Activated T-helper 17 cell treated with anti-CD3 and anti-CD28 coated beads, Interleukin-2, amount 50 U/mL, for 72 hours (primary cell): ENCODE measurements at places on chromosomes 7 and 10. TPM values are rescaled to one million over a fixed set of nuclear protein-coding genes. Genes with fewer than 3 reads are reported as not detected.

ZNF736 gene
- total RNA-seq, result 22.8 TPM

TMEM130 gene
- total RNA-seq, result not detected

OR2A12 gene
- not detected for total RNA-seq

RARRES2 gene
- not detected for total RNA-seq

TRPV5 gene
- not detected for total RNA-seq

GPC2 gene
- total RNA-seq, result 2.8 TPM

ADRB1 gene
- total RNA-seq, result not detected

TBC1D12 gene
- 1.6 TPM for total RNA-seq

NKX1-2 gene
- total RNA-seq, result not detected

CYP3A7 gene
- not detected for total RNA-seq

LIPN gene
- total RNA-seq, result not detected

OR13A1 gene
- not detected for total RNA-seq

- no peak for ATAC-seq
Observed at GRCh38 chr7:129993275-129993674, 40.5 kb upstream of the UBE2H start.

DNA sequence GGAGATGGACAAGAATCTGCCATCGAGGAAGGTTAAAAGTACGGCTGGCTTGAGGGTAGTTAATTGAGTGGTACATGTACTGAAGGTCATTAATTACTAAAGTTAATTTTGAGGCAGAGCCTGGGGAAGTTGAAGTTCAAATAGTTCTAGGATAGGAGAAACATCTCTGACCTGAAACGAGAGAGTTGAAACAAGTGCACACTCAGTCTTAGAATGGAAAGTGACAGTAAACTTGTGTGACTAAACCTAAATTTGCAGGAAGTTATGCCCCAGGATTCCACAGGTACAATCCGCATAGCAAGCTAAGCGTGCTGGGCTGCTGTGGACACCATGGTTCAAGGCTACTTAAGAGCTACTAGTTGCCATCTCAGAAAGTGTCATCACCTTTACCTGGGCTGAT is 209.9 kb downstream of the CHCHD3 start:
- no peak for ATAC-seq

- ATAC-seq, result no peak
Observed at GRCh38 chr7:84462259-84462658, 267.7 kb upstream of the SEMA3A start.

DNA sequence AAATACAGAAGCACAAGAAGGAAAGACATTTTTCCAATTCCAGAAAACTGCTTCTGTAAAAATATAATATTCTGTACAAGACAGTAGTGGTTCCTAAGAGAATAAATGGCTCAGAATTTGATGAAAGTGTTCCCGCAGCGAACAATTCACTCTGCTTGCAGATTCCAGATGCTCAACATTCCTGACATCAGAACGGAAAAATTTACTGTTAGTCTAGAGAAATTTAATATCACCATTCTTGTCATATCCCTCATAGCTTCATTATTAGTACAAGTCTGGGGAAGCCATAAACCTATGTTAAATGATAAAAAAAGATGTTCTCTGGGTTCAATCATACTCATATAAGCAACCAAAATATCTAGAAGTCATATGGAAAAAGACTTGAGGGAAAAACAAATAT is 83.6 kb downstream of the MPP7 start:
- no peak for ATAC-seq

DNA sequence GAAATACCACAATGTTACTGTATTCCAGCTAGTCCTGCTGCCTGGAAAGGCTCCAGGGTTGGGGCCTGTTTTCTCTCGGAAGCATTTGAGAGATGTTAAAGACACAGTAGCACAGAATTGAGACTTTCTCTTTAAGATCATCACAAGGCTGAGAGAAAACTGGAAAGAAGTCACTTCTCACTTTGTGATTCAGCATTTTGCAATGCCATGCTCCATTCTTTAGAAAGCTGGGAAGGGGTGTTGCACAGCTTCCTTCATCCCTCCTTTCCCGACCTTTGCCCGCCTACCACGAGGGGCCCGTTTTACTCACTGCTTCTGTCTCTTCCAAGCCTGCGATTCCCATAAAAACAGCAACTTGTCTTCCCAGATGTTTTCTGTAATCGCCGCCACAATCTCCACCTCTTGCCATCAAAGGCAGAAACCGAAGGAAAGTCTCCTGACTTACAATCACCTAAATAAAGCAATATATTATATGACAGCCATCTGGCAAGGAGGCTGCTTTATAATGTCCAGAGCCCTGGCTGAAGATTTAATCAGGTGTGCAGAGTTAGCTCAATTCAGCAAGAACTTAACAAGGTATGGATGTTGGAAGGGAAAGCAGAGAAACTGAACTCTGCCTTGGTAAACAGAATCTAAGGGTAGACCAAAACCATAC is 18.9 kb downstream of the NOD1 start:
- no peak for ATAC-seq

GRCh38 chr10:71015674-71016073 is 127.3 kb upstream of the PCBD1 start:
- no peak for ATAC-seq

- ATAC-seq, result peak; percentile 95
Observed at GRCh38 chr7:140263277-140263676, 86.5 kb upstream of the KDM7A start.

GRCh38 chr10:62109587-62110293 is 158.9 kb downstream of the RTKN2 start:
- no peak for ATAC-seq

GRCh38 chr10:98460837-98461499 is 14.2 kb upstream of the HPS1 start:
- ATAC-seq, result peak; percentile 61

- no peak for ATAC-seq
Observed at GRCh38 chr7:14521183-14521582, 381.4 kb downstream of the DGKB start.

- no peak for ATAC-seq
Observed at GRCh38 chr10:93475871-93476270, 6.3 kb downstream of the MYOF start.

DNA sequence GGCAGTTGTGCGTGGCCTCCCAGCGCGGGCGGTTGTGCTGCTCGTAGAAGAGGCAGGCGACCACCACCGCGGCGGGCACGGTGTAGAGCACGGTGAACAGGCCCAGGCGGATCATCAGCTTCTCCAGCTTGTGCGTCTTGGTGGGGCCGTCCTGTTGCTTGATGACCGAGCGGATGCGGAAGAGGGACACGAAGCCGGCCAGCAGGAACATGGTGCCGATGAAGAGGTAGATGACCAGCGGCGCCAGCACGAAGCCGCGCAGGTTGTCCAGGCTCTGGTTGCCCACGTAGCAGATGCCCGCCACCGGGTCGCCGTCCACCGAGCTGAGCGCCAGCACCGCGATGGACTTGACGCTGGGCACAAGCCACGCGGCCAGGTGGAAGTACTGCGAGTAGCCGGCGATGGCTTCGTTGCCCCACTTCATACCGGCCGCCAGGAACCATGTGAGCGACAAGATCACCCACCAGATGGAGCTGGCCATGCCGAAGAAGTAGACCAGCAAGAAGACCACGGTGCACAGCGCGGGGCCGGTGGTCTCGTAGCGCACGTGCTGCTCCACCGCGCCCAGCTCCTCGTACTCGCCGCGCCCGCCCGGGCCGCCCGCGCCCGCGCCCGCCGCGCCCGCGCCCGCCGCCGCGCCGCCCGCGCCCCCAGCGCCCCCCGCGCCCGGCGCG is 2.2 kb downstream of the FZD8 start:
- ATAC-seq, result no peak

DNA sequence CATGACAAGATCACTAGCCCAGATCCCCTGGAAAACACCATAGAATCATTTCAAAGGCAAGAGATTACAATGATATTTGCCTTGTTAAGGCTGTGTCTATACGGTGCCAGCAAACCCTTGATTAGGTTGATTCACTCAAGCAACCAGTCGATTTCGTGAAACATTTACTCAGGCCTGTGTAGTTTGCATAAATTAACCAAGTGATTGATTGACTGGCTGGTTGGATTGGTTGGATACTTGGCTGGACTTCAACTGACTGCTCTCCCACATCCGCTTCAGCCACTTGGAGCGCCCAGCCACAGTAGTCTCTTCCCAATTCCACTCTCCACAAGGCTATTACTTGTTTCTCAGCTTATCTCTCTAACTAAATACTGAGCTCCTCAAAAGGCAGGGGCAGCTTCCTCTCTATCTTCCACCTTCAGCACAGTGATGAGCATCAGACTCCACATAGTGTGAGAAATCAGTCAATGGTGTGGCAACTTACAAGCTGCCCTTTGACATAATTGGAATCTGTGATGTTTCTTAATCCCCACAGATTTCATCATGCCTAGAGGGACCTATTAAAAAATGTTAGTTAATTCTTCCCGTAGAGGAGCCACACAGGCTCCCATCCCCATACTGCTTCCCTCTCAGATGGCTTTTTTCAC is 217.4 kb downstream of the GRM8 start:
- ATAC-seq, result no peak

- no peak for ATAC-seq
Observed at GRCh38 chr10:91597197-91597881, 35.5 kb downstream of the PPP1R3C start.

DNA sequence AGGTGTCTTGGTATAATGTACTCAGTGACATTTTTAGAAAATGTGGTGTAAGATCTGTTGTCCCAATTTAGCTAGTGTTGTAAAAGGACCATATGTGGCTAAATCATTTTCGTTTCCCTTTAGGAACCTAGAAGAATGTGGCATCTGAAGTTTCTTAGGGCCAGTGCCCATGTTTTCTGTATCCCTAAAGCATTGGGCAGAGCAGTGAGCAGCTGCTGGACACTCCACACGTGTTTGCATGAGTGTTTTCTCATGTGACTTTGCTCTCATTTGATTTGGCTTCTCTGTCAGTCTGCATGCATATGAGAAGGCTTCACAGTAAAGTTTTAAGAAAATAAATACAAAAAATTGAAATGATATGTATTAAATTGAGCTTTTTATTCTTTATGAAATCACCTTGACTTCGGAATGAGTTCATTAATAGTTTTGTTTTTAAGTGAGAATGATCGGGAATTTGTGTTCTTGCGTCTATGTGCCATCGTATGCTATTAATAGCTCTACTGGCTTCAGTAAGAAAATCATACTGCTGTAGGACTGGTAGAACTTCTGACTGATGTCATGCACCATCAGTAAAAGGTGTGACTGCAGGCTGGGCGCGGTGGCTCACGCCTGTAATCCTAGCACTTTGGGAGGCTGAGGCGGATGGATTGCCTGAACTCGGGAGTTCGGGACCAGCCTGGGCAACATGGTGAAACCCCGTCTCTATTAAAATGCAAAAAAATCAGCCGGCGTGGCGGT is 61.3 kb downstream of the RBM33 start:
- ATAC-seq, result no peak

GRCh38 chr10:72164617-72165016 is 51.2 kb upstream of the ANAPC16 start:
- ATAC-seq, result no peak

DNA sequence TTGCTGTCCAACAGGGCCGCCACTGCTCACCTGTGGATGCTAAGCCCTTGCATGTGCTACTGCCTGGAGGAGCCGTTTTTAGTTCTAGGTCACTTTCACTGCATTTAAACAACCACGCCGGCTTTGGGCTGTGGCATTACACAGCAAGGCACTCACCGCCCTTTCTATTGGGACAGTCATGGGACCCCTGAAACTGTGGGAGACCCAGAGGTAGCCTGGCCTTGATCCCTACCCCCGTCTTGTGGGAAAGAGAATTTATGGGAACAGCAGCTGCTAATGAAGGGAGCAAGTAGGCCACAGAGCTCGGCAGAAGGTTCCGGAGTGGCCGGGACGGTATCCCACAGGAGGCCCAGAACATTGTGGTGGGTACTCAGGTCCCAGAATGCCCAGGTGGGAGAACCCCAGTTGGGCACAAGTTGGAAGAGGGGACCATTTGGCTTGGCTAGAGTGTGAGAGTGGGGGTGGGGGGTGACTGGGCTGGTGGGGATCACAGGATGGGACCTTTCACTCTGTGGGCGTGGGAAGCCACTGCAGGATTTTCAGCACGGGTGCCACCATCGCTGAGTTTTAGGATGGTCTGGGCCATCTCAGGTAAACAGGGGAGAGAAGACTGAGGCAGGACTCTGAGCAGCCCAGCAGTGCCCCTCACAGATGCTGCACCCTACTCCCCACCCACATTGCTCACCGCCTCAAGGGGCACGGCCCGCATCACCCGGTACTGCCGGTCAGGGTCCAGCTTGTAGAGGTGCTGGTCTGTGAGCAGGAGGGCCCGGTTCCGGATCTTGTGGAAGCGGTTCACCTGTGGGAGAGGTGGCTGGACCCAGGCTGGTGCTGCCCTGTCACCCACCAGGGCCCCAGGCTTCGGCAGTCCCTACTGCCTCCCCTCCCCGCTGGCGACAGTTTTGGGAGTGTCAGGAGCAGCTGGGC is 15.2 kb downstream of the MYO1G start:
- ATAC-seq, result peak; percentile 2

DNA sequence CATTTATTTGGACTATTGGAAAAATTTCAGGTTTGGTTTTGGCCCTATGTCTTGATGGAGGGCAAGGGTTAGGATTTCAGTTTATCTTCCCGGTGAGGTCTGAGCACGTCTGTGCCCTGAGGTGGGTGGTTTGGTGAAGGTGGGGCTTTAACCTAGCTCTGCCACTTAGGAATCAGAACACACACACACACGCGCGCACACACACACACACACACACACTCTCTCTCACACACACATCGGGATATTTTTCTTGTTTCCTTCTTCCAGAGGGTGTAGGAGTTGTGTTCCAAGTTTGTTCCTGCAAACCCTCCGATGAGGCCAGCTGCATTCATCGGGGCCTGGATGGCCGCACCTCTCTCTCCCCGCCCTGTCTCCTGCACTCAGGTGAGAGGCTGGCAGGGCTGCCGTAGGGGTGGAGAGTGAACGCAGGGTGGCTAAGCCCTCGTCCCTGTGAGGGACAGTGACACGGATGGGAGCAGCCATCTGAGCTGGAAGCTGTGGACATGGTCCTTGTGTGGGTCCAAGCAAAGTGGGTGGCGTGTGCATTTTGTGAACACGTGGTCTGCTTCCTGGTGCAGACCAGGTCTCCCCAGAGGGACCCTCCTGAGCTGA is 34.2 kb downstream of the CHST12 start:
- ATAC-seq, result no peak

DNA sequence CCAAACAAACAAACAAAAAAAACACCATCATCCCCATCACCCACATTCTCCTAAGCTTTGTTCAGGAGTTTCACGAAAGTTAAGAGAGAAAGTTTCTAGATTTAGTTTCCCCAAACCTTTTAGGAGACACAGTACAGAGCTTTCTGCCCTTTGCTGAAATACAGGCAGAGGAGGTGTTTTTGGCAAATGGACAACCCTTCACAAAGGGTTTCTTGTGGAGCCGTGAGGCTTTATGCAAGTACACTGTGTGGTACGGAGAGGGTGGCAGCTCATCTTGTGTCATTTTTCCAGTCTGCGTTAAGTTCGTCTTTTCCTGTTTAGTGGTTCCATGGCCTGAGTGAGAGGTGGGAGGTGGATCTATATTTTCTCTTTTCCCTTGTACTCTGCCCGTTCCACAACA is 215.5 kb upstream of the PRKCQ start:
- ATAC-seq, result no peak

GRCh38 chr7:126940723-126941307 is 311.9 kb downstream of the GRM8 start:
- ATAC-seq, result peak; percentile 66

- peak; percentile 92 for ATAC-seq
Observed at GRCh38 chr7:130363026-130363847, 17.1 kb upstream of the CPA1 start.
